GM12865 (cell line): ENCODE measurements at places on chromosomes 13 and 19.

DNA sequence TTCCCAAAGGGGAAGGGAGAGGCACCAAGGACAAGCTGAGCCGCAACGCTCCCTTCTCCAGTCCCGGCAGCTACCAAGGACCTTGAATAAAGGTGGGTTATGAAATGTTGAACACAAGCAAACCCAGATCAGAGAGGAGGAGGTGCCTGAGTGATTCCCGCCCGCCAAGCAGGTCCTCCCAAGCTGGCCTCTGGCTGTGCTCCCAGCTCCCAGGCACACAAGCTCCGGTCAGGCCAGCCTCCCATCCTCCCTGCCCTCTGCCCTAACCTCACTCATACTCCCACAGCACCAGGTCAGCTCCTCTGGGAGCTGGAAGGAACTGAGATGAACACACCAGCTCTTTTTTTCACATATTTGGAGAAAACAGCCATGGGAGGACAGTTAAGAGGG, 3.7 kb downstream of the NAPA start:
- no peak for DNase-seq

GRCh38 chr19:1057176-1057855, 9.7 kb upstream of the ARHGAP45 start:
- DNase-seq: peak; percentile 61

GRCh38 chr13:106499896-106500295, 35.6 kb downstream of the EFNB2 start:
- DNase-seq: peak; percentile 18

DNA sequence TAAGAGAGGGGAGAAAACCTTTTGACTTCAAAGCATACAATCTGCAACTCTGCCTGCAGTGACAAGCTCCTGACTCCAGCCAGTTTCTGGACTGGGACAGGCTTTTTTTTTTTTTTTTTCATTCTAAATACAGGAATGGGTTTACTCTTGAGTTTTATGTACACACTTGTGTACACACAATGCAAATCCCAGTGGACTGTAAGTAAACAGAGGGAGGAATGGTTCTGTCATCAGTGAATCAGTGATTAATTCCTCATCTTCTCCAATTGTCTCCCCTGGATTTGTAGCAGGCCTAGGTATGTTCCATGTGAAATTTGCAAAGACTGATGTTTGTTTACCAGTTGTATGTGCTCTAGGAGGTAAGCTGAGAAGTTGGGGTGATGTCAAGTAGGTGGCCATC, 184.8 kb downstream of the SHISA2 start:
- DNase-seq: no peak

DNA sequence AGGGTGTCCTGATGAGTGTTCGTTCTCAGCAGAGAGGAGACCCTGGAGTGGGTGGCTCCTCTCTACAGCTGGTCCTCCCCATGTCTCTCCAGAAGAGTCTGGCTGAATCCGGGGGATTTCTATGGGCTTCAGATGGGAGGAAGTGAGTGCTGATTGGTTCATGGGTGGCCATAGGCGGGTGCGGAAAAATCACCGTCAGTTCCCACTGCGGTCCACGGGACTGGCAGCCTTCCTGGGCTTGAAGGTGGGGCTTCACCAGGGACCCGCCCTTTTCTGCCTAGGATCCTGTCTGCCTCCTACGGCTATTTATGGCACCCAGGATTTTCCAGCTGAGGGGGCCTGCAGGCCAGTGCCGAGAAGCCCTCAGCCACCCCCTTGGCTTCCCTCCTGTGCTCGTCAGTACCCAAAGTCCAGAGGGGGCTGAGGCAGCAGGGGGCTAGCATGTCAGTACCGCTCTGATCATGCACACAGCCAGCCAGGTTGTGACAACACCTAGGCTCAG, 18.4 kb downstream of the CPB2 start:
- DNase-seq: no peak

- DNase-seq: no peak
Measured at GRCh38 chr19:52028780-52029123, 573 bp upstream of the ZNF614 start.

DNA sequence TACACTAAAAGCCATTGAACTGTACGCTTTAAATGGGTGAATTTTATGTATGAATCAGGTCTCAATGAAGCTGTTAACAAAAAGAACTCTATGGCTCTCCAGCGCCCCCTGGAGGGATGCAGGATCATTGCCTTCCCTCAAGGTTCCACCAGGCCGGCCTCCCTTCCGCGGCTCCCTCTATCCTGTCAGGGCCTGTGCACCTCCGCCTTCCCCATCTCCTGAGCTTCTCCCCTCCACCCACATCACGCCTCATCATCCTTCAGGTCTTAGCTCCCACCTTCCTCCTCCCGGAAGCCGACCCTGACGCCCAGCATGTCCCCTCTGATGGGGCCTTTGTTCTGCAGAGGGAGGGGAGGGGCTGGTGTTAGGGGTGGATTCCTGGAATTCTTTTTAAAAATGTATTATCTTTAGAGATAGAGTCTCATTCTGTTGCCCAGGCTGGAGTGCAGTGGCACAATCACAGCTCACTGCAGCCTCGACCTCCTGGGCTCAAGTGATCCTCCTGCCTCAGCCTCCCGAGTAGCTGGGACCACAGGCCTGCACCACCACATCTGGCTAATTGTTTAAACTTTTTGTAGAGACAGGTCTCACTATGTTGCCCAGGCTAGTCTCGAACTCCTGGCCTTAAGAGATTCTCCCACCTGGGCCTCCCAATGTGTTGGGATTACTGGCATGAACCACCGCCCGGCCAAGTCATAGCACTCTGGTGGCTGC, 27.7 kb downstream of the MEIS3 start:
- peak; percentile 80 for DNase-seq

GRCh38 chr19:8151767-8152035, 2.3 kb upstream of the FBN3 start:
- no peak for DNase-seq

GRCh38 chr13:107767119-107767518, 448.2 kb downstream of the LIG4 start:
- no peak for DNase-seq

DNA sequence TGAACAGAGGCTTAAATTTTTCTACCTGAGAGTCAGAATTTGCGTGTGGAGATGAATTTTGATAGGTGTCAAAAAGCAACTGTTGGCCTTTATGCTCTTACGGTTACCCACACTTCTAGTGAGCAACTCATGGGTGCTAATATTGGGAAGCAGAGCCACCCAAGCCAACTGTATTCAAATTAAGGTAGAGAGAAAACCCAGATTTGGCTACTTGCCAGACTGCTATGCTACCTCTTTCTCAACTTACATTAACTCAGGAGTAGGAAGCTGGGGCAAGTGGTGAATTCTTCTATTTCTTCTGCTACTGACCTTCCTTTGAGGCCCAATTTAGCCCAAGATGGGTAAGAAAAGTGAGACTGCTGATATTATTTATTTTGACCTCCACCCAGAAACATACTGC, 83.9 kb downstream of the OLFM4 start:
- DNase-seq: no peak

DNA sequence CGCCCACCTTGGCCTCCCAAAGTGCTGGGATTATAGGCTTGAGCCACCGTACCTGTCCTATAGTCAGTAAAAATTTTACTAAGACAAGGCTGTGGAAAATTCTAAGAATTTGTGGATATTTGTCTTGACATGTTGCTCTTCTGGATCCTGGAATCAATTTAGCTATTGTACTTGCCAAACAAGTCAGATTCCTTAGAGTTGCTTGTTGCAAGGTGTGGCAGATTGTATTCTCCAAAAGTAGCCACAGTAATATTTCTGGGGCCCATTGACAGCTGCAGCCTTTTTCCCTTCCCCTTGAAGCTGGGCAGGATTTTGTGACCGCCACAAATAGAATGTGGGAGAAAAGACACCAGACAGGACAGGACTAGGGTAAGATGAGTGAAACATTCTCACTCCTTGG, 98.8 kb upstream of the TMTC4 start:
- DNase-seq: no peak

- DNase-seq: peak; percentile 3
Measured at GRCh38 chr13:59176775-59177174, 987.0 kb downstream of the DIAPH3 start.

- DNase-seq: peak; percentile 89
Measured at GRCh38 chr19:1864480-1865171, 1.2 kb upstream of the KLF16 start.

DNA sequence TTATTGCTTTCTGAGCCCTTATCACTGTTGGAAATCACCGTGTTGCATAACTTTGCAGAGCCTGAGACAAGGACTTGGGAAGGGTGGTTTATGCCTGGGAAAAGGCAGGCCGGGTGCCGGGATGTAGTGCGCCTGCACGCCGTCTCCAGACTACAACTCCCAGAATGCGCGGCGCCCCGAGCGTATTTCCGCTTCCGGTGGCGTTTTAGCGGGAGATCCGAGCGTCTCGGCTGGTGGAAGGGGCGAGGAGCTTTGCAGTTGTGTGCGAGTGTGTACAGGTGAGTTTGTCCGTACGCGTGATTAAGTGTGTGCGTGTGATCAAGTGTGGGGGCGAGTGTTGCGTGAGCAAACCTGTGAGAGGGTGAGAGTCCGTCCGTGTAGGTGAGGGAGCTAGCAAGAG, 75.4 kb downstream of the PEG3 start:
- DNase-seq: no peak

DNA sequence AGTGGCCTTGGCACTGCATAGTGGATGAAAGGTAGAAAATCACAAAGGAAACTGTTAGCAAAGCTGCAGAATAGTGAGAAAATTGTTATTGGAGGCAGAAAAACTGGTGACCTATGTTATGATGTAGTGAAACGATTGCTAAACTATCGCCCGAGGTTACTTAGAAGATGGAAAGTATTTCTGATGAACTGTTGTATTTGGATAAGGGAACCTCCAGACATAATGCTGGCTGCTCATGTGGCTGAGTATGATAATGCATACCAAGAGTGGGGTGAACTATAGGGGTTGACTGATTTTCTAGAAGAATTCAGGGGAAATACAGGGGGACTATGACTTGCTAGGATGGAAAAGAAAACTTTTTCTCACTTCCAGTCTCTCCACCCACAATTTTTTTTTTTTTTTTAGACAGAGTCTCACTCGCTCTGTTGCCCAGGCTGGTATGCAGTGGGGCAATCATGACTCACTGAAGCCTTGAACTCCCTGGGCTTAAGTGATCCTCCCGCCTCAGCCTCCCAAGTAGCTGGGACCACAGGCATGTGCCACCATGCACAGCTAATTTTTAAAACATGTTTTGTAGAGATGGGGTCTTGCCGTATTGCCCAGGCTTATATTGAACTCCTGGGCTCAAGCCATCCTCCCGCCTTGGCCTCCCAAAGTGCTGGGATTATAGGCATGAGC, 4.4 kb upstream of the EID2 start:
- no peak for DNase-seq

DNA sequence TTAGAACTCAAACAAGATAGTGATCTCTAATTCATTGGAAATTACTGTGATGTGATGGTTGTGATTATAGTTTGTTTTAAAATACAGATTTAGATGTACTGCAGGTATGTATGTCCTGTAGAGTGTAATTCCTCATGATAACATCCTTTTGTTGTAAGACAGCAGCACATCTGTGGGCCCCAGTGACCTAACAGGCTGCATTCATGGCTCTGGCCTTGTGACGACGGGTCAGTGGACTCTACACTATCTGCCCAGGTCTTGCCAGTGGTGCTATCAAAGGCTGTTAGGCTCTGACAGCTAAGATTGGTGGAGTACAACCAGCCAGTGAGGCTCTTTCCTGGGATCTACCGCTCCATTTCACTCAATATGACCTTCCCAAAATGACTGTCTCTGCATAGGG, 158.4 kb downstream of the MTUS2 start:
- DNase-seq: no peak
